ENCODE measurements at places on chromosomes 1 and 21. TPM values are rescaled to one million over a fixed set of nuclear protein-coding genes. Genes with fewer than 3 reads are reported as not detected.

DNA sequence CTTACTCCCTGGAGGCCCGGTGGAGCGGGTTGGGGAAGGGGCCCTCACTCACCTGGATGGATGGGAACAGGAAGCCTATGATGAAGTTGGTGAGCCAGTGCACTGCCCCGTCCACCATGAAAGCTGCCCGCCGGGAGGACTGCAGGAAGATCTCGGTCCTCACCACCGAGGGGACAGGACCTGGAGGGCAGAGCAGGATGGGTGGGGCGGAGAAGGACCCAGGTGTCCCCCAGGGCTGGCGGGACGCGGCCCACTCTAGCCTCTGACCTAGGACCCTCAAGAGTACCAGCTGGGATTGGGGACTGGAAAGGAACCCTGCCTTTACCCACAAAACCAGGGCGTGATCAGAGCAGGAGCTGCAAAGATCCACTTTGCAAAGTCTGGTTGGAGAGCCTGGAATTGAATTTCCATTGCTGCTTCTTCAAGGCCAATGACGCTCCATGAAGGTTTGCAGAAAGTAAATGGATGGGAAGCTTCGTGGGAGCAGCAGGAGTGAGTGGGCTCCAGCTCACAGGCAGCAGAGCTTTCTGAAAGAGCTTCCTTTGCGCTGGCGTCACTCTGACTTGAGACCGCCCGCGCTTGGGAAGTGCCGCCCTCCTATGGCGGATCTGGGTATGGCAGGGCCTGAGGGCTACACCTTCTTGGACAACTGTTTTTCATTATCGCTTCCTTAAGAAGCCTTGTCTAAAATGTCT, 21.4 kb downstream of the SLC2A7 start:
- peak; percentile 89 for DNase-seq

- DNase-seq, result no peak
Observed at GRCh38 chr1:179029321-179029759, 3.6 kb downstream of the FAM20B start.

- no peak for DNase-seq
Observed at GRCh38 chr1:7644961-7645750, 125.9 kb upstream of the VAMP3 start.

Gene MYBPH
- total RNA-seq, result not detected
